Retina (tissue), 1 donor: ENCODE measurements at places on chromosomes 7 and 10.
A peak's percentile ranks its signal among the peaks of the same experiment; 100 is the strongest.

DNA sequence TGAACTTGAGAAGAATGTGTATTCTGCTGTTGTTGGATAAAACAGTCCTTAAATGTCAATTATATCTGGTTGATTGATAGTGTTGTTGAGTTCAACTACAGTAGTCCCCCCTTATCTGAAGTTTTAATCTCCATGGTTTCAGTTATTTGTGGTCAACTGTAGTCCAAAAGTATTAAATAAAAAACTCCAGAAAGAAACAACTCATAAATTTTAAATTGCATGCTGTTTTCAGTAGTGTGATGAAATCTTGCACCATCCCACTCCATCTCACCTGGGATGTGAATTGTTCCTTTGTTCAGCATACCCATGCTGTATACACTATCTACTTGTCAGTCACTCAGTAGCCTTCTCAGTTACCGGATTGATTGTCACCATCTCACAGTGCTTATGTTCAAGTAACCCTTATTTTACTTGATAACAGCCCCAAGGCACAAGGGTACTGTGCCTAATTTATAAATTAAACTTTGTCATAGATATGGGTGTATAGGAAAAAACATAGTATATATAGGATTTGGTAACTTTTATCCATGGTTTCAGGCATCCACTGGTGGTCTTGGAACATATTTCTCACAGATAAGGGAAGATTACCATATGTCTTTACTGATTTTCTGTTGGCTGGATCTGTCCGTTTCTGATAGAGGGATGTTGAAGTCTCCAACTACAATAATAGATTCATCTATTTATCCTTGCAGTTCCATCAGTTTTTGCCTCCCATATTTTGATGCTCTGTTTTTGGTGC is 57.1 kb downstream of the AOAH start:
- no peak for DNase-seq

DNA sequence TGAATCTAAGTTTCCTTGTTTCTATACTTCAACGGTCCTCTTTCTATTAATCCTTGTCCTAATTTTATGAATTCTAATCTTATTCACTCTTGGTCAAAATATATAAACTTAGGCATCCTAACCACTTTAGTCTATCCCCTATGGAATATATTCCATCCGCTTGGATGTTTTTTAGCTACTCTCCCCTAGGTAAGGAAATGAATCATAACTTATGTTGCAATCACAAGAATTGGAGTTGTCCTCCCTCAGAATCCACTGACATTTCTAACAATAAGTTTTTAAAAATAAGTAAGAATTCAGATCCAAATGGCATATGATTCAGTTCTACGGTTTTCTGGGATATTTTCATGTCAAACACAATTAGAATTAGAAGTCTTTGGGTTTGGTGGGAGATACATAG is 1081.6 kb downstream of the SORCS1 start:
- DNase-seq = no peak

DNA sequence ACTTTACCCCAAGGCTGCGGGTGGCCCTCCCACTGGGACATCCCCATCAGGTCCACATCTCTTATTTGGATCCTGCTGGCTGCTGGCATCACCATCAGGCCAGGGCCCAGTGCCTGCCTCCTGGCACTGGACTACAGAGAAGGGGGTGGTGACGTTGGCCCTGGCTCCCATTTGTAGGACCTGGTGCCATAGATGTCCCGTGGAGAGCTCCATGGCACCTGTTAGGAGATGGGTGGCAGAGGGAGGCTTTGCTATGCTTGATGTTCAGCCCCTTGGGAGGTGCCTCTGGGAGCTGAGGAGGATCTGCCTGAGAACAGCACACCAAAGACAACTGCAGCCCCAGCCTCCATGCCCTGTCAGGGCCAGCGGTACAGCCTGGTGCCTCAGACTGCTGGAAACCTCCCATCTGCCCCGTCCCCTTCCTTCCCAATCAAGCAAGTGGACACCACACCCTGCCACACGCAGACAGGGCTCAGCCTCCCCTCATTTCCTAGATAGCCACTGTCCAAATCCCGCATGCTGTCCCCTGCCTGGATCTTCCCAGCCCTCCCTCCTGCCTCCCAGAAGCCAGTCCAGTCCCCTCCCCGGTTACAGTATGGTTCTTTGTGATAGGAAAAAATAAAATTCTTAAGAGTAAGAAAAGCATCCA is 230.0 kb upstream of the GRB10 start:
- DNase-seq = no peak

DNA sequence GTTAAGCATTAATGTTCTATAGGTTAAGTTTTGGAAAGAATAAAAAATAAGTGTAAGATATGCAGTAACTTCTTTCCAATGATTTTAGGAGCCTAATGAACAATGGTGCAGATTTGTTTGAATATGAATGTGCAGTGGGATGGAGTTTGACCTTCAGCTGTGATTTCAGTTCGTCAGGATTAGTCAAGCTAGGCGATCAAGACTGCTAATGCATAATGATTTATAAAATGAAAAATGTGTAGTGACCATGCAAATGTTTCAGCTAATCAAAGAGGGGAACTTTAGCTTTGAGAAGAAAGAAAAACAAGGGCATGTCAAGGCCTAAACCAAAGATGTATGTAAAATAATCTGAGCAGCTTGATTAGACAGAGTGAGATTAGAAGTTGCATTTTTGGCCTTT is 208.5 kb downstream of the FOXP2 start:
- peak; percentile 26 for DNase-seq

DNA sequence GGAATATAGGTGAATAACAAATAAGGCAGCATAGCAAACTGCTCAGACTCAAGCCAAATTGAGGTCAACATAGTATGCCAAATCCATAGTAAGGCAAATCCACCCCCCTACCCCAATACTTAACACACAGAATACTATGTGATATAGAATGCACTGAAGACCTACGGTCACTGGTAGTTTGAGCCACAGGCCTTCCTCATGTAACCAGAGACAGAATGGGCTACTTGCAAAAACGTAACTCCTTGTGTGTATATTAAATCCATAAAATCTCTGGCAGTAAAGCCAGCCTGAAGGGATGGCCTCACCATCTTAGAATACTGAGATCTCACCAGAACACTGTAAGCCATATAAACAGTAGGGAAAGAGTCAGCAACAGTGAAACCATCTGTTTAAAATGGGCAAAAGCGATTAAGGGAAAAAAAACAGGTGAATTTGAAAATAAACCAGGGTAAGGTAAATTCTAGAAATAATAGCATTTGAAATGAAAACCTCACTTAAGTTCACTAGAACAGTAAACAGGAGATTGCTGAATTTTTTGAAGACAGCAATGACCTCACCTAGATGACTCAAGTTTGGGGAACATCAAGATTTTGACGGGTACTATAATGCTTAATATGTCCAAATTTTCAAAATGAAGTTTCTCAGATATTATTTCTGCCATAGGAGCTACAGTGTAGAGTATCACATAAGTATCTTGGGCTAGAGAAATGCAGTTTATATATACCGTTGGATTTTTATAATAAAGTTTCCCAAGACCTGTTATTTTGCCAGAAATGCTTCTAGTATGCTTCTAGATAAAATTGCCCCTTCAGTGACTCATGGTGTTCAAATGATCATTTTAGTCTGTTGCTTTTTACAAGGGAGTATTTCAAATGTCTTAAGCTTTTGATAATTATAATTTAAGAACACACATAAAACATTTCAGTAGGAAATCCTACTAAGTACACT is 13.9 kb downstream of the HNRNPA2B1 start:
- DNase-seq = no peak

GRCh38 chr7:12508005-12508404 is 62.5 kb upstream of the SCIN start:
- no peak for DNase-seq

GRCh38 chr10:109988212-109988596 is 19.6 kb upstream of the ADD3 start:
- DNase-seq = no peak

DNA sequence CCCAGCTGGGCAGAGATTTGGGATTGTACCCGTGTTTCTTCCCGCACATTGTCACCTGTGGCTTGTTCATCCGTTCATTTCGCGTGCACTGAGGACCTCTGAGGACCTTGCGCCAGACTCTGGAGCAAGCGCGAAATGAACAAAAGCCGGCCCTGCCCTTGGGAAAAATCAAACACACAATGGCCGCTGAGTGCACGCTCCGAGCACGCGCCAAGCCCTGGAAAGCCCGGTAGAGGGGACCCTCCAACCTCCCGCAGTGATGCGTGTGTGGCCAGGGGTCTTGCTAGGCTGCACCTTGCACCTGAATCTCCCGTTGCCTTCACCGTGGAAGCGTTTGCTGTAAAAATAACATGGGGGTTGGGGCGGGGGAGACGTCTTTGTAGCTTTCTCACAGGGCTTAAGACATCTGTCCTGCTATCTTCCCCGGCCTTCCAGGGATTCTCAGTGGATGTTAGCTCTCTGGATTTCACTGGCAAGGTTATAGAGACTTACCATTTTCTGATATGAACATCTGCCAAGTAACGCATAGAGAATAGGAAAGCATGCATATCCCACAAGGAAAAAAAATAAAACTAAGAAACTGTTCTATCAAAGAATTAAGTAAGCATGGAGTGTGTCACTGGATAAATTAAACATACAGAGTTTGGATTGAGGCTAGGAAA is 37.3 kb downstream of the ZNF777 start:
- DNase-seq = peak; percentile 81

- DNase-seq = no peak
These were observed 147.1 kb downstream of the ITGA8 start for GRCh38 chr10:15572531-15573045.

- no peak for DNase-seq
These were observed 35.1 kb upstream of the WIPF3 start for GRCh38 chr7:29771081-29771816.

DNA sequence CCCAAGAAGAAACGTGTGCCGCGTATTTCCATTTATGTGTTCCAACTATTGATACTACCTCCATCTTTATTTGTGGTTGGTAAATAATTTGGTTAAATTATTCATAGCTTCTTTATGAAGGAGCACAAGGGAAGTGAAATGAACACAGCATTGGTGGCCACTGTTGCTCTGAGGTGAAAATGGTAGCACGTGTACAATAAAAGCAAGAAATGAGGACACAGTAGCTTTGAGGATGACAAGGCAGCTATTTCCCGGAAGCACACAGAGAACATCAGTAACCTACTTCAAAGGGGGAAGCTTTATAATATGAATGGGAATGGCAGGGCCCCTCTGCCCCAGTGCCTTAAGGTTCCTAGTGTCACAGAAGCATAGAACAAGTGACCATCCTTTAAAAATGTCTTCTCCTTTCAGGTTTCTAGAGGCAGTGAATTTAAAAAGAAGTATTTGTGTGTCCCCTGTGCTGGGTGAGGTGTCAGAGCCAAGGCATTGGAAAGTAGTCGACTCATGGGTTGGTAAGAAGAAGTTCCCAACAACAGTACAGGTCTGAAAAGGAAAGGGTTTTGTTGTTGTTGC is 78.8 kb downstream of the SGMS1 start:
- no peak for DNase-seq

DNA sequence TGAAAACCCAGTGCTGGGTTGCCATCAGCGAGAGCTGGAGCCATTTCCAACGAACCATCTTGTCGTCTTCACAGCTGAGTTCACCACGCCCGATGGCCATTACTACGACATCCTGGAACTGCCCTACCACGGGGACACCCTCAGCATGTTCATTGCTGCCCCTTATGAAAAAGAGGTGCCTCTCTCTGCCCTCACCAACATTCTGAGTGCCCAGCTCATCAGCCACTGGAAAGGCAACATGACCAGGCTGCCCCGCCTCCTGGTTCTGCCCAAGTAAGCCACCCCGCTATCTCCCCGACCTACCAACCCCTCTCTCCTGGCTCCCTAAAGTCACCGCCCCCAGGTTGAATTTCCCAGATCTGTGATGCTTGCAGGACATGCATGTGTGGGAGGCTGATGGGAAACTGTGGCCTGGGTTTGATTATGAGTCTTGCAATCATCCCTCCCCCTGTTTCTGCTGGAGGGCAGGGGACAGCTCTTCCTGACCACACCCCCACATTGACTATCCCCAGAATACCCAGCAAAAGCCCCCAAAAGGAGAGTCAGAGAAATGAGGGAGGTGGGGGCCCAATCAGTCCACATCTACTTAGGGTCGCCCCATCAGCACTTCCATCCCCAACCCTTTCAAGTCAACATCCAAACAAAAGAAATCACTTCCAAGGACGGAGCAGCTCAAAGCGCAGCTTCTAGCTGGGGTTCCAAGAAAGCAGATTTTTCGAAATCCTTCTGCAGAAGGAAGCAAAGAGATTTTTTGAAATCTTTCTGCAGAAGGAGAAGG is 6.9 kb downstream of the SERPINE1 start:
- no peak for DNase-seq

GRCh38 chr10:5343561-5343960 is 21.2 kb upstream of the UCN3 start:
- DNase-seq = no peak

- DNase-seq = no peak
These were observed 28.2 kb downstream of the SLC29A4 start for GRCh38 chr7:5310822-5311405.

DNA sequence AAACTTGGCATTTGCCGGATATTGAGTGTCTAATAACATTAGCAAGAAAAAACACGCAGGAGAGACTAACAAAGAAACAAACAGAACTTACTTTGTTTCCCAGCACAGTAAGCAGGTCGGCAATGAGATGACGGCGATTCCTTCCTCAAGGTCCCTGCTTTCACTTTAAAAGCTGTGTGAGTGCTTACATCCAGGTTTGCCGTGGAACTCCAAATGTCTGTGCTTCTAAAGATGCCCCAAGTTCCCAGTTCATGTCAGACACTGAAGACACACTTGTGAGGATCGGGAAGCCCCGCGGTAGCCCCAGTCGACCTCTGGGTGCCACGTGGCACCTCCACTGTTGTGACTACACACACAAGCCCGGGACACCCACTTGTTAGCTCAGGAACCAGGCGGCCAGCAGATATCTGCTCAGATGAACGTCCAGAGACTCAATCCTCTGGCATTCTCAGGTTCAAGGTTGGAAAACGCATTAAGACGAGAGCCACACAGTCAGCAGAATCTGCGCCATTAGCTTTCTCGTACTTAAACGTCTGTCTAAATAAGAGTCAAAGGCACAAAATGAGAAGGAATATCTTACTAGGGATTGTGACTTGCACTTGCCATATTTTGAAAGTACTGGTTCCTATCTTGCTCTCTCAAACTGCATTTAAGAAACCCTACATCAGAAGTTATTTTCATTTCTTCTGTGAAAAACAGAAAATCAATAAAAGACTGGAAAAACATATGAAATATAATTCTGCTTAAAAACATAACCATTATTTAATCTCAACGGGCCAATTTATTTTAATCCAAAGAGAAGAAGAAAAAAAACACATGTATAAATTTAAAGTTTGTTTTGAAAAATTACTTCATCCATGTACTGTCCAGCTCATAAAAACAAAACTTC is 207.6 kb upstream of the KLF14 start:
- peak; percentile 44 for DNase-seq

DNA sequence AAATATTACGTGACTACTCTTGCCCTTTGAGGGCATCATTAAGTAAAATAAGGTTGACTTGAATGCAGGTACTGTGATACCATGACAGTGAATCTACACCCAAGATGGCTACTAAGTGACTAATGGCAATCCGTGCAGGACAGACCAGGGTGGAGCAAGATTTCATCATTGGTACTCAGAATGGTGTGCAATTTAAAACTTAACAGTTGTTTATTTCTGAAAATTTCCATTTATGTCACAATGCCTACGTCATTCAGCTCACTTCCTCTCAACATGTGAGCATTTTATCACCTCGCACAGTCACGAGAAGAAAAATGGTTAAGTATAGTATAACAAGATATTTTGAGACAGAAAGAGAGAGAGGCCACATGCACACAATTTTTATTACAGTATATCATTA is 50.3 kb upstream of the MET start:
- no peak for DNase-seq
